ENCODE measurements at places on chromosomes 5 and 9.

DNA sequence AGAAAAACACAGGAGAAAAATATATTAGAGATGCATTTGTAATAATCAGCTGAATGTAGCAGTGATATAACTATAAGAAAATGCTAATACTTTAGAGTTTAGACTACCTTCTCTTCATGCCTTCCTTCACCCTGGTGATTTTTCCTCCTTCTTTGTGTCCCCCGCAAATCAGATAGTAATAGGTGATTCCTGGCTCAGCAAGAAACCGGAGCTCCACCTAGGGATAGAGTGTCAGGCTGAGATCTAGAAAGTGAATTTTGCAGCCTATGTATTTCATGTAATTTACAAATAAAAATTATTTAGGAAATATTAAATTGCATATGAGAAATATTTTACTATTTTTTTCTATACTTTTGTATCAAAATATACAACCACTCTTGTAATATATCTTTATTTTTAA, 109.8 kb upstream of the ST8SIA4 start:
- no peak for DNase-seq

DNA sequence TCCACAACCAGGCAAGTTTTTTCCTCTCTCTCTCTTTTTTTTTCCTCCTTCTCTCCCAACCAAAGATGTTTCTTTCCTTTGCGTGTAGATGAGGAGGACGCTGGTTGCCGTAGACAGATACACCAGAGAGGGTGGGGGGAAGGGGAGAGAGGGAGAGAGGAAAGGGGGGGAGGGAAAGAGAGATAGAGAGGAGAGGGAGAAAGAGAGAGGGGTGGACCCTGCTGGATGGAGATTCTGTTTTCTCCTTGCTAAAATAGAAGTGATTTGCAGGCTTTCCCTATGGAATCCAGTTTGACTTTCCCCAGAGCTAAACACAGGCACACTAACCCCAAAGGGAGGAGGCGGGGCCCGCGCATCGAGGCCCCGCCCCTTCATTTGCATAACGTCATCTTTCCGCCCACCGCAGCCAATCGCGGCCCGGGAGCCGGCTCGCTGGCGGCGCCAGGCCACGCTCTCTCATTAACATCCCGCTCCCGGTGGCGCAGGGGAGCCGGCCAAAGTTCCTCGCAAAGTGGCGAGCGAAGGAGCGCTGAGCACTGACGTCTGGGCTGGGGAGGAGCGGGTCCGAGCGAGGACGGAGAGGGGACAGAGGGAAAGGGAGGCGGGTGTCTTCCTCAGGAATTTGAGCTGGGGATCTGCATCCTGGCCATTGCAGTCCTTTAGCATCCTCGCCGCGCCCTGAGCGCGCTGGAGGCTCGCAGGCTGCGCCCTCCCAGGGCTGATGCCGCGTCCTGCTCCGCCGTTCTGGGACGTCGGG, 487 bp upstream of the EBF1 start:
- DNase-seq: peak; percentile 98

DNA sequence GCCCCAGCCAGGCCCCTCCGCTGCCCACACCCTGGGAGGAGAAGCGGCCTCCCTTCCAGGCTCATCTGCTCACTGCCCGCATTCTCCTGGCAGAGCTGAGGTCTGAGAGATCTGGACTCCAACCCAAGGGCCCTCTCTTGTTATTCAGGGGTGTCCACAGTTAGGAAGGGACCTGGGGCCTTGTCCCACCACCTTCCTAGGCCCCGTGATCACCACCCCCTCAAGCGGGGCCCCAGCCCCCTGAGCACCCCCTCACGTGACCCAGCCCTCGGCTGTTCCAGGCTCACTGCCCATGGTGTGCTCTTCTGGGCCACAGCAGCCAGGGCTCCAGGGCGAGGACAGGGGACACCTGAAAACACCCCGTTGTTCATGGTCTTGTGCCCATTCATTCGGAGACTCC, 48.7 kb downstream of the NEURL1B start:
- no peak for DNase-seq

DNA sequence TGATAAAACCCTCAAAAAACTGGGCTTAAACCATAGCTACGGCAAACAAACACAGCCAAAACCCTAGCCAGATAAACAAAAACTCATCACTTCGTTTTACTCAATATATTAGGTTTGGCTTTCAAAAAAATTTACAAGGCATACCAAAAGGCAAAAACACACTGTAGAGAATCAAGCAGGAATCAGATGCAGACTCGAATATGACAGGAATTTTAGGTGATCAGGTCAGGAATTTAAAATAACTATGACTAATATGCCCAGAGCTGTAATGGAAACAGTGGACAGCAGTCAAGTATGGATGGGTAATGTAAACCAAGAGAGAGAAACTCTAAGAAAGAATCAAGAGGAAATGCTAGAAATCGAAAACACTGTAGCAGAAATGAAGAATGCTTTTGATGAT, 26.5 kb upstream of the DOCK2 start:
- peak; percentile 37 for DNase-seq

DNA sequence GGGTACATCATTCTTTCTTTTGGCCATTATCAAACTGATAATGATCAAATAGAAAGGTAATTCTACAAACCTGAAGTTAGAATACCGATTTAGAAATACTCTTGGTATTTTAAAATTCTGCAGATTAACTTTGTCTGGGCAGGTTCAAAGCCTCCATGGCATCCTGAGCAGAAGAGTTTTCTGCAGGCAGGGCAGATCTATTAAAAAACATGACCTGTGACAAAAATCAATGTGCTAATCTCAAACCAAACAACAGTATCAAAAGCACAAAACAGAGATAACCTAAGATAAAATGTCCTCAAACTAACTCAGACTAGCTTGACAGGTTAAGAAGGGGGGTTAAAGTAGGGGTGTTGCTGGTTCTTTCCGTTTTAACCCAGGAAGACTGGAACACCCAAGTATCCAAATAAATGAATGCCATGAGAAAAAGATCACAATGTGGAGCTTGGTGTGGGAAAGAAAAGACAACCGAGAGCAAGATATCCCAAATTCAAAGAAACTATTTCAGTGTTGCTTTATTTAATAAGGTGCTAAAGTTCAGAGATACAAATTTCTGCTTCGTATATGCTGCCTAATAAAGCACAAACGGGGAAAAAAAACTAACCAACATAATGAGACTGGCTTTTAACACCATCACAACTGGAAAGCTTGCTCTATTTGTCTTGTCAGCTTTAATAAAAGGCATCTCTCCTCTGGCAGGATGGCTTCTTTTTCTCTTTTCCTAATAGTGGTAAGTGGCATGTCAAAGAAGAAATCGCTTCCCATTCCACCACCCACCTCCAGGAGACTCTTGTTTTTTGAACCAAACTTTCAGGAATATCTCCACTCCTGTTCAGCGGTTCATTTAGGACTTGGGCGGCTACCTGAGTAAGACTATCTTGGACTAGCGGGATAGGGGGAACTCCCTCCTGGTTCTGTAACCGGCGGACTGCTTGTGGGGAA, 2.3 kb downstream of the EFNA5 start:
- DNase-seq: no peak

All from fibroblast of upper back skin (primary cell).